ENCODE measurements at places on chromosomes 13 and 19. TPM values are rescaled to one million over a fixed set of nuclear protein-coding genes. Genes with fewer than 3 reads are reported as not detected.

- no peak for DNase-seq
These were observed at the start of gene RNF225 for GRCh38 chr19:58395220-58395978. Gene RNF225, plus strand, starts transcription at chr19:58395656. Its CDS starts 434 bp downstream, at chr19:58396090.

DNA sequence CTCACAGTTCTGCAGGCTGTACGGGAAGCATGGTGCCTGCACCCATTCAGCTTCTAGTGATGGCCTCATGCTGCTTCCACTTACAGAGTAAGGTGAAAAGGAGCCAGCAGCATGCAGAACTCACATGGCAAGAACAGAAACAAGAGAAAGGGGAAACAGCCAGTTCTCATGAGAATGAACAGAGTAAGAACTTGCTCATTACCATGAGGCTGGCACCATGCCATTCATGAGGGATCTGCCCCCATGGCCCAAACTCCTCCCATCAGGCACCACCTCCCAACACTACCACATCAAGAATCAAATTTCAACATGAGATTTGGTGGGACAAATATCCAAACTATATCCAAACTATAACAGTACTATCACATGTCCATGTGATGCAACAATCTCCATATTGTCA is 72.1 kb downstream of the KATNAL1 start:
- DNase-seq = no peak

Gene BST2
- polyA plus RNA-seq = 103 TPM

DNA sequence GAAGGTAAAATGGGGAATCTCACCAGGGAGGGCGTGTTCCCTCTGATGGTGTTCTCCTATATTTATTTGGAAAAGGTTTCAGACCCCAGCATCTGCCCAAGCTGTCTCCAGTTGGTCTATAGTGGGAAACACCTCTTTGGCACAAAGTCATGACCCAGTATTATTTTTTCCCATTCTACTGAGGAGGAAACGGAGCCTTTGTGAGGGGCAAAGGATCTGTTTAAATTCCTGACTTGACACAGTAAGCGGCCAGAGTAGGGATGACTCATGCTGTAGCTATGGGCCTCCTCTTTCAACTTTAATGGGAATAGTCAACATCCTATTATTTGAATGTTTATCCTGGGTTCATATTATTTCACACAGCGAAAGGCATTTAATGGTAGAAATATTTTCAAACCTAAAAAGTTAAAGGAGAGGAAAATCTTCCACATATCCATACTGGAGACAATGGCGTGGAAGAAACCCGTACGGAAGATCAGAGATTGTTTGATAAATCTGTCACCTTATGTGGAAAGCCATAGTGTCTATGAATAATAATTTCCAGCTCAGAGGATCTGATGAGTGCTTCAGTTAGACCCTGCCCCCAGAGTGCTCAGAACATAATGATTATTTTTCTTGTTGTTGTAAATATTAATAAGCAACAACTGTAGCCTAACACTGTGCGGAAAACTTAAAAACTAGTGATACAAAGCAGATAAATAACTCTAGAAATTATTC is 126.0 kb downstream of the FOXO1 start:
- DNase-seq = no peak

Gene DCT
- polyA plus RNA-seq = 0.27 TPM

GRCh38 chr13:109154966-109155761 is 525.8 kb downstream of the MYO16 start:
- DNase-seq = no peak

- DNase-seq = no peak
These were observed 24.7 kb upstream of the MIER2 start for GRCh38 chr19:369256-369655.

- no peak for DNase-seq
These were observed at the start of gene PDX1 for GRCh38 chr13:27919934-27920676. Gene PDX1, plus strand, starts transcription at chr13:27920000. Its CDS starts 139 bp downstream, at chr13:27920139.

DNA sequence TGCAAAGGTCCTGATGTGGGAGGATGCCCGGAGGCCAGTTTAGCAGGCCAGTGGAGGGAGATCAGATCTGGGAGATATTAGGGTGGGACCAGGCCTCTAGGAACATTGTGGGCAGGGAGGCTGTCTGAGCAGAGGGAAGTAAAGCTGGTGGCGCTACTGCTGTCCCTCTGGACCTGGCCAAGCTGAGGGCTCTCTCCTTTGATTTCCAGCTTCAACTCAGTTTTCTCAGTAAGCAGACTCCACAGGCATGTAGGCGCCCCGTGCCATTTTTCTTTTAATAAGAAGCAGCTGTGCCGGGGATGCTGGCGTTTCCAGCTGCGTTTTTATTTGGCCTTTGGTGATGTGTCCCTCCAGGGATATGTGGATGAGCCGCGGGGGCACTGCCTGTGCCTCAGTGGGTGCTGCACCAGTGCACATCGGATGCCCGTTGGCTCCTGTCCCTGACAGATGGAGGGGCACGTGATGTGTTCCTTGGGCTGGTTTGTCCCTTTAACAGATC is 6.7 kb downstream of the DNM2 start:
- DNase-seq = no peak

Gene GPR180
- polyA plus RNA-seq = 7.7 TPM

Data from left renal cortex interstitium (tissue), 4 donors.